NCI-H1930 (cell line): ENCODE measurements at places on chromosomes 3 and 15.

DNA sequence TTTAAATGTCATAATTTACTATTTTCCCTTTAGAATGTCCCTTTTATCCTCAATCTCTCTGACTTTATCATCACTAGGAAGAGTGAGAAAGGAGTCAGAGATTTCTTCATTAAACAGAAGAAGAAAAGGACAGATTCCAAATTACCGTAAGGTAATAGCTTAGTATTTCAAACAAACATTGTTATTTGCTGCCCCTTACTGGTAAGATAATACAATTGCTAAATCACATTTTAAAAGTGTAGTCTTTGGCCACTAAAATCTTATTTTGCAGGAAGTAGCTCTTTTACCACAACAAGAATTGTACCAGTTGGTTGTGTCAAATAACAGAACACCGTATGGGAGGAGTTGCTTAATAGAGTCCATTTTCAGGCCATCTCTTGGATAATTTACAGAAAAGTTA is 53.7 kb downstream of the CGGBP1 start:
- no peak for DNase-seq

DNA sequence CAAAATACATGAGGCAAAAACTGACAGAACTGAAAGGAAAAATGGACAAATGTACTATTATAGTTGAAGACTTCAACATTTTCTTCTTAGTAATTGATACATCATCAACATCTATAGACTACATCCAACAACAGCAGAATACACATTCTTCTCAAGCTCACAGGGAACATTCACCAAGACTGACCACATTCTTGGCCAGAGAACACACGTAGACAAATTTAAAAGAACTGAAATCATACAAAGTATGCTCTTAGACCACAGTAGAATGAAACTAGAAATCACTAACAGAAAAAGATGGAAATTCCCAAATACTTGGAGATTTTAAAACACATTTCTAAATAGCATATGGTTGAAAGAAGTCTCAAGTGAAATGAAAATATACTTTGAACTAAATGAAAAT is 55.1 kb upstream of the NSMCE3 start:
- DNase-seq = no peak

DNA sequence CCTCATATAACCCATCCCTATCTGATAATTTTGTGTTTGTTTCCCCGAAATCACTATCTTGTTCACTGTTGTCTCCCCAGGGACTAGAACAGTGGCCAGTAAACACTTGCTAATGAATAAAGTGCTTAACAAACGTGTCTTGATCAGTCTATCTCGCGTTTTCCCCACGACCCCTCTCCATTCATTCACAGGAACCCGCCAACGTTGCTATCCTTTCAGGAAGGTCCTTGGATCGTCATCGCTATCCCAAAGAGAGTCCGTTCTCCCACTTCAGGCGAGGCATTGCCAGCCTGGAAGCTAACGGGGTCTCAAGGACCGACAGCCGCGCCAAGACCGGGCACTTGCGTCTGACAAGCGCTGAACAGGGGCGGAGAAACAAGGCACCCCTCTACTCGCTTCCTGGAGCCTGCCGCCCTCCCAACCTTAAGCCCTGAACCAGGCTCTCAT is 344 bp downstream of the LINS1 start:
- no peak for DNase-seq

- DNase-seq = no peak
Measured at GRCh38 chr3:173538410-173538809, 140.9 kb downstream of the NLGN1 start.

GRCh38 chr3:117846238-117846637 is 1136.7 kb downstream of the TUSC7 start:
- DNase-seq = no peak

- no peak for DNase-seq
Measured at GRCh38 chr3:29281344-29282241, 722 bp downstream of the RBMS3 start.

DNA sequence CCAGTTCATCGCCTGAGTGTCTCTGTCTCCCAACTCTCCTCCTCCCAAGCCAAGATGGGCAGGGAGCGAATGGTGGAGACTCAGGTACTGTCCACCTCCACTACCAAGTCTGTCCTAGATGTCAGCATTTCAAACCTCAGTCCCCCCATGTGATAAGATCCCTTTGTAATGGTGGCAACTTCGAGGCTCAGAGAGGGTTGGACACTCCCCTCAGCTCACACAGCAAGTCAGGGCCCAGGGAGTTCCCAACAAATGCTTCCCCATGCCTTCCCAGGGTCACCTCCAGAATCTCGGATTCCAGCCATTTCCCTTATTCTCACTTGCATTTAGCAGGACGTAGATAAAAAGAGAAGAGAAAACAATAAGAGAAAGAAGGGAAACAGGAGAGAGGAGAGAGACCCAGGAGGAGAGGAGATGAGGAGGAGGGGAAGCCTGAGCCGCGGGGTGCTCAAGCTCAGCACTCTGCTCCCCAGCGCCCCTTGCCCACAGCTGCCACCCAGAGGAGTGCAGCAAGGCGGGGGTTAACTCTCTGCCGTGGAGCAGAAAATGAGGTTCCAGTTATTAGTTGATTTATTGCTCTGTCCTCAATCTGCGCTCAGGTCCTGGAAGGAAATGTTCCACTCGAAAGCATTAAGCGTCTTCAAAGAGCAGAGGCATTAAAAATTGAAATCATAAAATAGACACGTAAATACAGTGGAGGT is 84.1 kb upstream of the LINGO1 start:
- no peak for DNase-seq

GRCh38 chr3:57206423-57206822 is 6.6 kb upstream of the HESX1 start:
- no peak for DNase-seq

GRCh38 chr3:45029661-45030060 is 3.6 kb downstream of the CLEC3B start:
- DNase-seq = no peak

DNA sequence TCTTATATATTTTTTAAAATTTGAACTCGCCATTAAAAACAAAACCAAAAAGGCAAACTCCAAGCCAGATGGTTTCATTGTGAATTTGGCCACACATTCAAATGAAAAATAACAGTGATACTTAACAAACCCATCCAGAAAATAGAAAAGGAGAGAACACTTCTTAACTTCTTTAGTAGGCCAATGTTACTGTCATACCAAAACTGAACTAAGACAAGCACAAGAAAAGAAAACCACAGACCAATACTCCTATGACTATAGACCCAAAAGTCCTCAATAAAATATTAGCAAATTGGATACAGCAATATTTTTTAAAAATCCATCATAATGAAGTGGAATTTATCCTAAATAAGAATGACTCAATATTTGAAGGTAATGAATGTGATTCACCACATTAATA is 73.5 kb upstream of the ALDH1A3 start:
- DNase-seq = no peak

GRCh38 chr15:93948726-93949125 is 282.6 kb upstream of the MCTP2 start:
- no peak for DNase-seq

GRCh38 chr15:48644467-48644826 is 1.1 kb downstream of the FBN1 start:
- no peak for DNase-seq

- no peak for DNase-seq
Measured at GRCh38 chr3:179473565-179473964, 22.3 kb upstream of the GNB4 start.
